DMS153 (cell line): ENCODE measurements at places on chromosomes 2 and 18.

- no peak for DNase-seq
Observed at GRCh38 chr2:152093464-152093863, 5.4 kb downstream of the CACNB4 start.

DNA sequence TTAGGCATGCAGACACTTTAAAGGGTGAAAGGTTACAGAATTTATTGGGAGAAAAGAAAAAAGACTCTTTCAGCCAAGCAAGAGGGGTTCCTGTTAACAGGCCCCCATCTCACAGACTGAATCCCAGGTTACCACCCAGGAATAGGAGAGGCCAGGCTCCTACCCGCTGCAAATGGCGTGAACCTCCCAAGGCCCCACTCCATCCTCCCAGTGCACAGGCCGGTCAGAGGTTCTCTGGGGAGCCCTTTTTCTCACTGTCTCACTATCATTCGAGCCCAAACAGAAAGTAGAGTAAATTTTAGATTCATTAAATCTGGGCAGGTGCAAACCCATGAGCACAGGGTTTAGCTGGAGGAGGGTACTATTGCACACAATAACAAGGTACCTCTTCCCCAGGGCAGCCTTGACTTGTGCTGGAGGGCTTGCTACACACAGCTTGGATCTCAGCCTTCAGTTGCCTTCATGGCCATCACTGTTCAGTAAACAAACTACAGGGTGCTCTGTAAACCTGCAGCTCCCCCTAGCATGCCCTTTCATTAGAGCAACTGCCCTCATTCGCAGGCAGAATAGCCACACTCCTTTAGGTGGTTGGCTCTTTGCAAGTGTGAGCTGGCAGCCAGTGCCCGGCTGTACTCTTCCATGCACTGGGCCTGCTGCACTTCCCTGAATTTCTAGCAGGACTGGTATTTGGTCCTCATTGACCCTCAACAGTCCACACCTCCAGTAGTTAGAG lies 7.3 kb upstream of the PLEK start:
- peak; percentile 40 for DNase-seq

GRCh38 chr2:240423788-240424191 lies 11.7 kb upstream of the GPC1 start:
- DNase-seq, result no peak

DNA sequence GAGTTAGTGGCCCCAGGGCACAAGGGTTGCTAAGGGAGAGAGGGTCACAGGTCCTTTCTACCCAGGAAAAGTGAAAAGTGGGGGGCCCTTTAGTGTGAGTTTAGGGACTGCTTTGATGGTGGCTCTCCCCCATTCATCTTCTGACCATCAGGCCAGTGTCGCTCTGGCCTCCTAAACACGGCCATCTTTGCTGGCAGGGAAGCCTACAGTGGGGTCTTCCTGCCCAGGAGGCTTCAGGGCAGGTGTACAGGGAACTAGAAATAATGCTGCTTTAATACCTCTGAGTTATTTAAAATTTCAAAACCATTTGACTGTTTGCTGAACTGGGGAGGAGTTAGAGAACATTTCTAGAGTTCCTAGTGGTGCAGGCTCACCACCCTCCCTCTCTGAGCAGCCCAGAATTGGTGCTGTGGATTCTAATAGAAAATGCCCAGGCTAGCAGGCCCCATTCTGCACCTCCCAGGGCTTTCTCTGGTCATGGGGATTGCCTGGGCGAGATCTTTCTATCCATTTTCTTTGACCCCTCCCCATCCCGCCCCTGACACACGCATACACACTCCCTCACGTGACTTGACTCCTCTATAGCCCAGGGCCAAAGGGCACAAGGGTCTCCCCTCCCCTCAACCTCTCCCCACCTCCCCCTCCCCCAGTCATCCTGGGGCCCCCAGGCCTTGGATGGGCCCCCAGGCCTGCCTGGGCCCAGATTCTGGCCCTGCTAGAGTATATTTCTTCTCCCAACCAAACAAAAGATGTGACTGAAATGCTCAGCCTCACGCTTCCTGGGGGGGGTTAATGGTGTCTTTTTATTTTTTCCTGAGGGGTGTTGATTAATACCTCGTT lies 3.1 kb downstream of the PKDCC start:
- DNase-seq, result no peak

- no peak for DNase-seq
Observed at GRCh38 chr2:111712940-111713515, 171.0 kb downstream of the ANAPC1 start.
